ENCODE measurements at places on chromosomes 1 and 21.

GRCh38 chr1:17719874-17720273, 35.3 kb upstream of the ACTL8 start:
- DNase-seq = no peak

GRCh38 chr1:41609166-41609883, 124.8 kb upstream of the EDN2 start:
- DNase-seq = no peak

GRCh38 chr1:154988058-154988954, 5.1 kb upstream of the LENEP start:
- no peak for DNase-seq

DNA sequence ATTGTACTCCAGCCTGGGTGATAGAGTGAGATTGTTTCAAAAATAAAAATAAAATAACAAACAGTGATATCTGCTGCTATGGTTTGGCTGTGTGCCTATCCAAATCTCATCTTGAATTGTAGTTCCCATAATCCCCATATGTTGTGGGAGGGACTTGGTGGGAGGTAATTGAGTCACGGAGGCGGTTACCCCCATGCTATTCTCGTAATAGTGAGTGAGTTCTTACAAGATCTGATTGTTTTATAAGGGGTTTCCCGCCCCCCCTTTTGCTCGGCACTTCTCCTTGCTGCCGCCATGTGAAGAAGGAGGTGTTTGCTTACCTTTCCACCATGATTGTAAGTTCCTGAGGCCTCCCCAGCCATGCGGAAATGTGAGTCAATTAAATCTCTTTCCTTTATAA, 47.8 kb downstream of the ACTL8 start:
- DNase-seq = no peak

DNA sequence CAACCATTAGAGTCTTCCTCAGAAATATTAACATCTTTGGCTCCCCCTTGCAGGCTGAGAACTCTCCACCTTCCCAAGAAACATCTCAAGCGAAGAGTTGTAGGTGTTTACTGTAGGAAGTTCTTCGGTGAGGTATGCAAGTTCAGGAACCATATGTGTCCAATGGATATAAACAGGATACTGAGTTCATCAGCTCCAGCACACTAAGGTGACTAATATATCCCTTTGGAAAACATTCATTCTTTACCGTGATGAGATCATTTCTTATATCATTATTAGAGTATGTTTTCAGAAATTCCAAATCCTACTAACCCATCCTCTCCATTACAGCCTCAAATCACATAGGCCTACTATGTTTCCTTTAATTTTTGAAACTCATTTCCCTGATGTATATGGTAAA, 37.3 kb upstream of the PRMT6 start:
- DNase-seq = no peak

GRCh38 chr1:6907201-6907600, 121.9 kb downstream of the CAMTA1 start:
- DNase-seq = no peak

- DNase-seq = no peak
These were observed 27.8 kb upstream of the STUM start for GRCh38 chr1:226520640-226521355.

- DNase-seq = no peak
These were observed 23.3 kb downstream of the SLC2A1 start for GRCh38 chr1:42935313-42935895.

DNA sequence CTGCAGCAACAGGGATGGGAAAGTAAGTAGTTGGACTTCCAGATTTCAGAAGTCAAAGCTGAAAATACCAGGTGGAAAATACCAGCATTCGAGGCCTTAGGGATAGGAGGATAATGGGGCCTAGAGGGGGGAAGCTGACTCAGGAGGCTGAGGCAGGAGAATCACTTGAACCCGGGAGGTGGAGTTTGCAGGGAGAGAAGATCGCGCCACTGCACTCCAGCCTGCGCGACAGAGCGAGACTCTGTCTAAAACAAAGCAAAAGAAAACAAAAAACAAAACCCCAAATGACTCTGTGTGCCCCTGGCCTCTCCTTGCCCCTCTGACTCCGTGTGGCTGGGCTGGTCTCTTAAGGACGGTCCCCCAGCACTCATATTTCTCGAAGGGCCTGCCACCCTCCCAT, 3.4 kb downstream of the SH2D2A start:
- DNase-seq = no peak

GRCh38 chr1:230317823-230318819, 108.0 kb downstream of the PGBD5 start:
- DNase-seq = no peak

DNA sequence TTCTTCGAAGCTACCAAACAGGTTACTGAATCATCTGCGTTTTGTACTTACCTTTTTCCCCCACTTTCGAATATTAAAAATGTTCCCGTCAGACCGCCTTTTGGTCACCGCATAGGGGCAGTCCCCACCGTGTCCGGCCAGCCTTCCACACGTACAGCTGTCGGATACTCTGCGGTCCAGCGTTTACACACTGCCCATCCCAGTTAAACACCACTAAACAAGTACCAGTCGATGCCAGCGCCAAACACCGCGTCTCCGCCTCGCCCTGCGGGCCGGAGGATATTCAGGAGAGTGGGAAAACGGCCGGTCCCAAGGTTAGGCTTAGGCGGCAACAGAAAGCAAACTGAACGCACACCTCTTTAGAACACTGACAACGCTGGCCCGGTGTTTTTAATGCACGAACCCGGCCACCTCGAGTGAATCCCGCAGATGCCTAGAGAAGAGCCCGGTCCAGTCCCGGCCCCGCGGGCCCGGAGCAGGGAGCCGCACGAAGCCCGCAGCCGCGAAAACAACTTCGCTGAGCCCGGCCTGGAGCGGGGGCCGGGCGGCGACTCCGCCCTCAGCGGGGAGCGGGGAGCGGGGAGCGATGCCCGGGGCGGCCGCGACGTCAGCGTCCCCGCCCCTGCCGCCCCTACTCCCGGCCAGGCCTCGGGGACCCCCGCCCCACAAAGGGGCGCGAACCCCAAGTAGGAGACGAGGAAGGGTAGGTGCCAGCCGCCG, 730 bp upstream of the PHF13 start:
- no peak for DNase-seq

DNA sequence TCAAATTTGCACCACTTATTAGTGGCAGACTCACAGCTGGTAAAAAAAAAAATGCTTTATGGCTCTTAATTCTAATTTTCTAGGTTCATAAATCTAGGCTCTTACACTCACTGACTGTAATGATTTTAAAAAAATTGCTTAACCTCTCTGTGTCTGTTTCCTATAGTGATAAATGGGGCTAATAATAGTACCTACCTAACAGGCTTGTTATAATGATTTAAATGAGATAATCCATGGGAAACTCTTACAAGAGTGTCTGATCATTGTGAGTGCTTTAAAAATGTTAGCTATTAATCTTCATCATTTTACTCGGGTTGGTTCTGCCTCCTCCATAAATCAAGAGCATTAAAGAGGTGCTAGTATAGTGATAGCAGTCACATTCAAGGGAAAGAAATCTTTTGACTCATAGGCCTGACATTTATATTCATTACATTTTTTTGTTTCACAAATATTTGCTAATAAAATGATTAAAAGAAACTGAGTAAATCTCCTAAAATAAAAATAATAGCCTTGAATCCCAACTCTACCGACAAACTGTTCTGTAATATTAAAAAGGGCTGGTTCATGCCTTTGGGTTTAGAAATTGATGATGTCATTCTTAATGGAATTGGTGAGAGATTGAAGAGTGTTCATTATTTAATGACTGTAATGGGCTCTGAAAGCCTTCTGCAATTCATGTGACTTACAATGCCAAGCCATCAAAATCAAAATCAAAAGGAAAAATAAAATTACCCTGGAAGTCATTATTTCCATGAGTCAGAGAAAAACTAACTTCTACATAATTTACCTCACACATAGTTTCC, 93.9 kb upstream of the PALMD start:
- no peak for DNase-seq

DNA sequence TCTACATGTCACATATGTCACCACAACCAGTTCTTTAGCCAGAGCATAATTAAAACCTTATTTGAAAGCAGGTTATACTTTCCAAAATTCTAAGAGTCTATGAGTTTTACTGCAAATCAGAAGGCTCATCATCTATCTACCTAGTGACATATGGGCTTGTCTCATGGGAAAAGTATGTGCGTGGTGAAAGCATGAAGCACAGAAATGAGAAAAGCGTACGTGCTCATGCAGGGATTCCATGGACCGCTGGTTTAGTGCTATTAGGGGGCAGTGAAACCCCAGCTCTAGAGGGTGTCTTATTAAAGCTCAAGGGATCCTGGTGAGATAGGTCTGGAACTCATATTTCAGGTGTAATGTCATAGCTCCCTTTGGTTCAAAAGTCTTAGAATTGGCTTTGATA, 50.2 kb downstream of the FAM163A start:
- DNase-seq = no peak

- DNase-seq = no peak
These were observed 6.0 kb upstream of the SCYL3 start for GRCh38 chr1:169899519-169900217.

GRCh38 chr1:944341-945325, 14.4 kb downstream of the NOC2L start:
- DNase-seq = no peak

DNA sequence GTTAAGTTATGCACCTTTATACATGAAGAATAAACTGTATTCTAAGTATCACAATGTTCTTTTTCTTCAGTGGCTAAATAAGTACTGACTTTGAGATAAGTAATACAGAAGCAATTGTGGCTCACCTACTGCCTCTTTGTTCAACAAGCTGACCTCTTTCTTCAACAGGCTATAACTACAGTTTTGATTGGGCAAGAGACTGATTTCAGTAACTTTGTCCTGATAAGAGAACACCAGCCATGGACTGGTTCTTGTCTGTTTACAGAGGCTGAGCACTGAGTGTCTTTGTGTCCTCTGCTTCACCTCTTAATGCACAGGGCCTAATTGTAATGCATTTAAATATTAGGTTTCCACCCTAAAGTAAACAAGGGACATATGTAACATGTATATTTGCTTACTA, 34.6 kb upstream of the PDE4B start:
- DNase-seq = no peak

- no peak for DNase-seq
These were observed 101.7 kb upstream of the HAO2 start for GRCh38 chr1:119266858-119267257.

DNA sequence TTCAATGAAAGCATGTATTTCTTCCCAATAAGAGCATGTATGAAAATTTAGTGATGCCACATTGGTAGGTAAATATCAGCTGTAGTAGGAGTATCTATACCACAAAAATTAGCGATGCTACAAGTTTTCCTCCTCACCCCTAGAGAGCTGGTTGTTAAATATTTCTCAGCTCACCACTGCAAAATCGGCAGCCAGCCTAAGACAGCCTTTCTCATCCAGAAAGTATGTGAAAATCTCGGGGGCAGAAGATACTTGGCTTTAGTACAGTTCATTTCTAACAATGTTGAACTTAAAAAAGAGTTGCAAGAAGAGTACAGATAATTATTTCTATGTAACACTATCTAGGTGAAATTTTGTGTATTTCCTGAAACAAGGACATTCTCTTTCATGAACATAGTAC, 235.4 kb downstream of the TPR start:
- DNase-seq = no peak

GRCh38 chr1:201090541-201090940, 21.7 kb downstream of the CACNA1S start:
- DNase-seq = no peak

GRCh38 chr1:151980287-151981177, 13.1 kb downstream of the S100A10 start:
- DNase-seq = no peak
